ENCODE measurements at places on chromosomes 7 and 10. TPM values are rescaled to one million over a fixed set of nuclear protein-coding genes. Genes with fewer than 3 reads are reported as not detected.

GRCh38 chr10:93138113-93138870 lies 64.6 kb downstream of the CYP26A1 start:
- peaks cover 4% of the 10 kb centered on the region for H3K27me3 ChIP-seq
- no peaks in the 10 kb centered on the region for H3K36me3 ChIP-seq
- DNase-seq, result no peak

DNA sequence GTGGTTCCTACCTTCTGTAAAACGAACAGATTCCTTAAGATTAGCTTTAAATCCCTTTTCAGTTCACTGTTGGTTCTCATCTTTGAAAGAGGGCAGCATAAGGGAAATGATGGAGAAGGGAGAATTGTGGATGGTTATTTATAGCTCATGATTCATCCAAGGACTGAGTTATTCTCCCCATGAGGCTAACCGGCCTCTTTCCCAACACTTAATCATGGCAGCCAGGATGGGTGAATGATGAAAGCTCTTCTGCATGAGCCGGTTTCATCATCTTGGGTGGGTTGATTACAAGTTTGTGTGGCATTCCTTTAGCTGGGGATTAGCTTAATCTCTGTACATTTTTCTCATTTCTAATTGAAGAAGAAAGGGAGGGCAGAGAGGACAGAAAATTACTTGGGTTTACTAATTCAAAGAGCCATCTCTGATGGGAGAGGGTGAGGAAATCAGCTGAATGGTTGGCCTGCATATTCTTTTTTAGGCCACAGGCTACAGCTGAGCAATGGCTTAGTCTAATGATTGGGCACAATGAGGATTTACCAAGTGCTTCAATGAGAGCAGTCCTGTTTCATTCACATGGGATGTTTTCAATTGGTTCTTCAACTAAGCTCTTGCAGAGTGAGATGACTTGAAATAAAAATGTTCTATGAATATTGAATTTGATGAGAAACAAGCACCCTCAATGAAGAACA lies 250.0 kb downstream of the BMPER start:
- H3K36me3 ChIP-seq, result no peaks in the 10 kb centered on the region
- no peaks in the 10 kb centered on the region for H3K27me3 ChIP-seq
- no peak overlapping the region for H3K27ac ChIP-seq
- DNase-seq, result no peak
- no peak overlapping the region for H3K4me3 ChIP-seq

GRCh38 chr7:24757353-24758275 lies at the start of gene GSDME:
Gene GSDME, minus strand, starts transcription at chr7:24757464. Its CDS starts 7,690 bp downstream, at chr7:24749774.
- DNase-seq, result peak; percentile 72
- peak within 1 kb of the TSS; percentile 91 for H3K4me3 ChIP-seq
- peaks cover 53% of the 10 kb centered on the region for H3K27me3 ChIP-seq
- H3K36me3 ChIP-seq, result no peaks in the 10 kb centered on the region

- no peak overlapping the region for H3K27ac ChIP-seq
- H3K4me3 ChIP-seq, result no peak overlapping the region
- H3K27me3 ChIP-seq, result no peaks in the 10 kb centered on the region
- no peak for DNase-seq
Measured at GRCh38 chr7:128041203-128041602, 10.0 kb upstream of the LRRC4 start.

- no peaks in the 10 kb centered on the region for H3K27me3 ChIP-seq
- DNase-seq, result no peak
- H3K4me3 ChIP-seq, result no peak overlapping the region
- no peak overlapping the region for H3K27ac ChIP-seq
Measured at GRCh38 chr7:91837397-91838070, 43.0 kb downstream of the MTERF1 start.

- DNase-seq, result no peak
- no peaks in the 10 kb centered on the region for H3K27me3 ChIP-seq
- no peaks in the 10 kb centered on the region for H3K4me1 ChIP-seq
- H3K27ac ChIP-seq, result no peak overlapping the region
Measured at GRCh38 chr10:83959328-83959727, 180.0 kb upstream of the GHITM start.

DNA sequence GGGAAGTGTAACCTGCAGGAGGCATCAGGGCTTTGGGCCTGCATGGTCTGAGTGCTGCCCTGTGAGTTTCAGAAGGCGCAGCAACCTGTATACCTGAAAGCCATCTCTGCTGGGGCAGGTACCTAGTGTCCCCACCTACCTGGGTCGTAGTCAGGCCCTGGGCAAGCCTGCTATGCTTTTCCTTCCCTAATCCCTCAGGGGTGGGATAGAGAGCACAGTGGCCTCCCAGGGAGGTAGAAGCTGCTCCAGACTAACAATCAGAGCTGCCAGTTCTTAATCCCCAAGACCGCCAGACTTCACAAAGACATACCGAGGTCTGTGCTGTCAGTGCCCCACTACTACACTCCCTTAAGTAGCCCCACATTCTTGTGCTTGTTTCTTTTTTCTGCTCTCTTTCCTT lies 52.0 kb downstream of the PTEN start:
- H3K27ac ChIP-seq, result no peak overlapping the region
- H3K4me3 ChIP-seq, result no peak overlapping the region
- H3K27me3 ChIP-seq, result no peaks in the 10 kb centered on the region
- DNase-seq, result no peak
- H3K36me3 ChIP-seq, result peaks cover 64% of the 10 kb centered on the region

GRCh38 chr7:39353615-39354376 lies 212.4 kb upstream of the YAE1 start:
- H3K4me1 ChIP-seq, result peaks cover 6% of the 10 kb centered on the region
- peaks cover 6% of the 10 kb centered on the region for H3K27me3 ChIP-seq
- no peak overlapping the region for H3K27ac ChIP-seq
- peaks cover 3% of the 10 kb centered on the region for H3K36me3 ChIP-seq
- H3K4me3 ChIP-seq, result no peak overlapping the region

DNA sequence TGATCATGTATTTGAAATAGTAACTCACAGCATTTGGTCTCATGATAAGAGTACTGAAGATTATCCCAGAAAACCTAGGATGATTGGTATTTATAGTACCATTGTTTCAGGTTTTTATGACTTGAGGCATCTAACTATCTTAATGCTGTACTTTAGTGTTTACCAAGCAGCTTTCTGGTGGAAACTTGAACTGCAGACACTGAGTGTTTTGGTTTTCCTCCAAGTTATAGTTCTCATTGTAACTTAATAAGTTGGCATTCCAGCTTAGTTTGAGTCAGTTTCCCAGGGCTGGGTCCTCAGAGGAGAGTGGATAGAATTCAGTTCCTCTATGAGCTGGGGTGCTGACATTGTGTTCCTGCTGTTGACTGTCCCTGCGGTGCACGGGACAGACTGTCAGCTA lies 50.4 kb downstream of the SEC23IP start:
- no peak overlapping the region for H3K27ac ChIP-seq
- H3K4me1 ChIP-seq, result no peaks in the 10 kb centered on the region
- no peak for DNase-seq
- peaks cover 22% of the 10 kb centered on the region for H3K36me3 ChIP-seq
- H3K4me3 ChIP-seq, result no peak overlapping the region

DNA sequence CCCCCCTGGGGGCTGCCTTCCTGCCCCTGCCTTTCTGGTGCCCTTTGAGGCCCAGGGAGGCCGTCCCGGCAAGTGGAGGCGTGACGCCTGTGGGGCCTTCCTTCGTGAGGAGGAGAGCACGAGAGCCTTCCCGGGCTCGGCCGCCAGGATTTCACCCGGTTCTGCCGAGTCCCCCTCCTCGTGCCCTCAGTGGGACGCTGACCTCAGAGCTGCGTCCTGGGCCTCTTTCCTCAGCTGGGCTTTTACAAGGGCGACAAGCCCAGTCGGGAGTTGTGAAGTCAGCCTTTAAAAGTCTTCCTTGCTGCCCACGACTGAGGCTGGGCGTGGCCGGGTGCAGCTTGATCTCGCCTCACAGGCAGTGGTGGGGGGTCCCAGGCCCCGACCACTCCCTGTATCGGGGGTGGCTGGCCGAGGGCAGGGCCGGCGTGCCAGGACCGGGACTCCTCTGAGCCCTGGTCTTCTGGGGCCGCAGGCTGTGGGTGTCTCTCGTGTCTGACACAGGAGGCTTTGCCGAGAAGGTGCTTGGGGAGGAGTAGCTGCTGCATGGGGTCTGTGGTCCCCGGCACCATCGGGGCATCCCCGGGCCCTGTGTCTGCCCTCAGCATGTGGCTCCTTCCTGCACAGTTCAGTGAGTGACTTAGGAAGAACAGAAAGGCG lies 41.8 kb downstream of the FAM20C start:
- DNase-seq, result no peak
- no peaks in the 10 kb centered on the region for H3K4me1 ChIP-seq
- H3K27me3 ChIP-seq, result no peaks in the 10 kb centered on the region
- no peak overlapping the region for H3K4me3 ChIP-seq
- H3K36me3 ChIP-seq, result no peaks in the 10 kb centered on the region

DNA sequence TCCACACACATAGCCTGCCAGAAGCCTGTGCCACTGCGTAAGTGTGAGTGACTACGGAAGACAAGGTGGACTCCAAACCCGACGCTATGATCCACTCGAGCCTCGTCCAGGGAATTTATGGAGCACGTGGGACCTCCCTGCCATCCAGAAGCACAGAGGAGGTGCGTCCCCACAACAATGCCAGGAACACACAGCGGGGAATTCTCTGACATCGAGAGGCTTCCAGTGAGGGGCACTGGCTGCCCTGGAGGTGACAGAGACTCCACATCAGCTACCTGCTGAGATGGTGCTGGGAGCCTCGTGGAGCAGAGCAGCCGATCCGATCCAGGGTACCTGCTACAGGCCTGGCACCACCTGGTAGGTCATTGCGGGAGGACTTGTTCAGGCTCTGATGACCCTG lies 72.2 kb upstream of the INSIG1 start:
- no peaks in the 10 kb centered on the region for H3K36me3 ChIP-seq
- DNase-seq, result no peak
- H3K4me3 ChIP-seq, result no peak overlapping the region
- peaks cover 4% of the 10 kb centered on the region for H3K27me3 ChIP-seq
- peaks cover 5% of the 10 kb centered on the region for H3K4me1 ChIP-seq
- no peak overlapping the region for H3K27ac ChIP-seq

GRCh38 chr7:128352636-128353035 lies 8.9 kb downstream of the PRRT4 start:
- no peaks in the 10 kb centered on the region for H3K36me3 ChIP-seq
- H3K27ac ChIP-seq, result no peak overlapping the region
- peak overlapping the region; percentile 33 for H3K4me3 ChIP-seq
- peaks cover 41% of the 10 kb centered on the region for H3K27me3 ChIP-seq
- DNase-seq, result no peak

GRCh38 chr10:89438525-89438924 lies 24.2 kb downstream of the IFIT5 start:
- no peaks in the 10 kb centered on the region for H3K36me3 ChIP-seq
- no peaks in the 10 kb centered on the region for H3K4me1 ChIP-seq

DNA sequence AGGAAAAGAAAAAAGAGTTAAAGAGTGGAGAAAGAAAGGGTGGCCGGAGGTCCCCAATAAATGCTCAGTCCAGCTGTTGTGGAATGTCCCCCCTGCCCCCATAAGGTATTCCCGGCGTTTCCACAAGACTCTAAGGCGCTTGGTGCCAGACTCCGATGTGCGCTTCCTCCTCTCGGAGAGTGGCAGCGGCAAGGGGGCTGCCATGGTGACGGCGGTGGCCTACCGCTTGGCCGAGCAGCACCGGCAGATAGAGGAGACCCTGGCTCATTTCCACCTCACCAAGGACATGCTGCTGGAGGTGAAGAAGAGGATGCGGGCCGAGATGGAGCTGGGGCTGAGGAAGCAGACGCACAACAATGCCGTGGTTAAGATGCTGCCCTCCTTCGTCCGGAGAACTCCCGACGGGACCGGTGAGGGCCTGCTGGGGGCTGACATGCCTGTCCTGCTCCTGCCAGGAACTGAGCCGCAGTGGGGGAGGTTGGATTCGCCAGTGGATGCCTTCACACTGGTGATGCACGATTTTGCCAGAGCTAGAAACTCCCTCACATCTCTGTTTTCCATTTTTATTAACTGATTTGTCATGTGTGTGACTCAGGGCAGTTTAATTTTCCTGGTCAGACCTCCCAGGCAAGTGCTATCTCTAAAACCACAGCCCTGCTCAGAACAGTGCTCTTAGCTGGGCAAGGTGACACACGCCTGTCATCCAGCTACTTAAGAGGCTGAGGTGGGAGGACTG lies 34.2 kb downstream of the TACR2 start:
- no peak for DNase-seq
- no peaks in the 10 kb centered on the region for H3K27me3 ChIP-seq
- H3K4me3 ChIP-seq, result no peak overlapping the region
- peaks cover 44% of the 10 kb centered on the region for H3K36me3 ChIP-seq

DNA sequence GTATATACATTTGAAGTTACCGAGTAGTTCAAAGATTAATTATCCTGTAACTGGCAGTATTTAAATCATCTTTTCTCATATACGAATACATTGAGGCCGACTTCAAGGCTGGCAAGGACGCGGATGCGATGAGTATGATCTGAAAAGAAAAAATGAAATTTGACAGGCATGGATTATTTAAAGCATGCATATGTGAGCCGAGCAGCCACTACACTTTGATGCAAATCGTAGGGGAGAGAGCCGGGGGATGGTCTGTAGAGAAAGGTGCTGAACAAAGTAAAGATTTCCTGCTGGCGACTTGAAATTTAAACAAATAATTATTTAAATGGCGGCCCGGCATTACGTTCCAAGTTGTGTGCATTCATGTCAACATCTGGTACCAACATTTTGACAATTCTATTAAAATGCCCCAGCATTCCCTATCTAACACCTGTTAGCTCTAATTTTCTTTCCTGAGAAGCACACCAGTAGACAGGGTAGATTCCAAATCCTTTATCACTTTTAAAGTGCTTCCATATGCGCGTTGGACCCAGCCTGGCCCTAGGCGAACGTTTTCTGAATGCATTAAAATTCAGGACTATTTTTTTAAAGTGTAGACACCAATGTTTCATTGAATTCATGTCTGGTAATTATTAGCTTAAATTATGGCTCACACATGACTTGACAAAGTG lies 188.7 kb downstream of the EMX2 start:
- peaks cover 1% of the 10 kb centered on the region for H3K36me3 ChIP-seq
- no peaks in the 10 kb centered on the region for H3K4me1 ChIP-seq
- no peak overlapping the region for H3K4me3 ChIP-seq
- DNase-seq, result no peak

- peaks cover 8% of the 10 kb centered on the region for H3K27me3 ChIP-seq
- no peak overlapping the region for H3K27ac ChIP-seq
- H3K36me3 ChIP-seq, result no peaks in the 10 kb centered on the region
- peaks cover under 1% of the 10 kb centered on the region for H3K4me1 ChIP-seq
- no peak overlapping the region for H3K4me3 ChIP-seq
Measured at GRCh38 chr7:3134745-3135144, 91.1 kb upstream of the CARD11 start.

GRCh38 chr7:93957767-93958166 lies 36.2 kb downstream of the GNG11 start:
- no peak overlapping the region for H3K4me3 ChIP-seq
- no peaks in the 10 kb centered on the region for H3K4me1 ChIP-seq
- no peak for DNase-seq
- H3K36me3 ChIP-seq, result no peaks in the 10 kb centered on the region
- H3K27ac ChIP-seq, result no peak overlapping the region
- no peaks in the 10 kb centered on the region for H3K27me3 ChIP-seq

IGFBP1 gene
- not detected for total RNA-seq

ZNF736 gene
- 38.9 TPM for total RNA-seq

NUTM2B gene
- total RNA-seq, result 1.6 TPM

TAS2R4 gene
- 1.4 TPM for total RNA-seq

ZPBP gene
- total RNA-seq, result not detected

ZNF107 gene
- 29.0 TPM for total RNA-seq

TUBB8 gene
- total RNA-seq, result not detected

CCDC3 gene
- total RNA-seq, result not detected

RARRES2 gene
- not detected for total RNA-seq

PNLIPRP1 gene
- total RNA-seq, result not detected

MRPL43 gene
- 57.1 TPM for total RNA-seq
